CD4-positive, alpha-beta memory T cell (primary cell): ENCODE measurements at places on chromosomes 5 and 9. TPM values are rescaled to one million over a fixed set of nuclear protein-coding genes. Genes with fewer than 3 reads are reported as not detected.

- H3K36me3 ChIP-seq = no peaks in the 10 kb centered on the region
- no peak for DNase-seq
- no peaks in the 10 kb centered on the region for H3K4me1 ChIP-seq
- H3K27me3 ChIP-seq = no peaks in the 10 kb centered on the region
Observed at GRCh38 chr5:74122175-74122574, 496.2 kb downstream of the ARHGEF28 start.

LCN15 gene
- not detected for total RNA-seq

GRCh38 chr5:76816110-76816831 is 2.6 kb upstream of the F2RL1 start:
- H3K4me3 ChIP-seq = no peak overlapping the region
- H3K27ac ChIP-seq = no peak overlapping the region
- DNase-seq = no peak

IFNE gene
- total RNA-seq = not detected

- no peaks in the 10 kb centered on the region for H3K4me1 ChIP-seq
- no peaks in the 10 kb centered on the region for H3K36me3 ChIP-seq
- no peak for DNase-seq
- no peak overlapping the region for H3K27ac ChIP-seq
- no peaks in the 10 kb centered on the region for H3K27me3 ChIP-seq
Observed at GRCh38 chr5:89187883-89188465, 305.0 kb upstream of the MEF2C start.

- H3K4me3 ChIP-seq = no peak overlapping the region
- peaks cover 34% of the 10 kb centered on the region for H3K4me1 ChIP-seq
- no peak for DNase-seq
Observed at GRCh38 chr9:35813434-35814105, 1.3 kb downstream of the HINT2 start.

DNA sequence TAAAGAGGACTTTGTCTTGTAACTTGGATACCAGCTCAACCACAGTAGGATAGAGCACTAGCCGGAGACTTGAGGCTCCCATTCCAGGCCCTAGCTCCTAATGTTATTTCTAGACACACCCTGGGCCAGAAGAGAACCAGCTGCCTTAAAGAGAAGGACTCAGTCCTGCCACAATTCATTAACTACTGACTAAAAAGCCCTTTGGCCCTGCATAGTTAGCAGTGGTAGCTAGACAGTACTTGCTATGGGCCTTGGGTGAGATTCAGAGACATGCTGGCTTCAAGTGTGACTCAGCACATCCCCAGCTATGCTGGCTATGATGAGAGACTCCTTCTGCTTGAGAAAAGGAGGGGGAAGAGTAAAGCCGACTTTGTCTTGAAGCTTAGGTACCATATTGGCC is 47.3 kb downstream of the TMEM167A start:
- H3K4me3 ChIP-seq = no peak overlapping the region
- H3K4me1 ChIP-seq = no peaks in the 10 kb centered on the region
- H3K27ac ChIP-seq = no peak overlapping the region
- H3K27me3 ChIP-seq = no peaks in the 10 kb centered on the region
- DNase-seq = no peak
- H3K36me3 ChIP-seq = no peaks in the 10 kb centered on the region

DNA sequence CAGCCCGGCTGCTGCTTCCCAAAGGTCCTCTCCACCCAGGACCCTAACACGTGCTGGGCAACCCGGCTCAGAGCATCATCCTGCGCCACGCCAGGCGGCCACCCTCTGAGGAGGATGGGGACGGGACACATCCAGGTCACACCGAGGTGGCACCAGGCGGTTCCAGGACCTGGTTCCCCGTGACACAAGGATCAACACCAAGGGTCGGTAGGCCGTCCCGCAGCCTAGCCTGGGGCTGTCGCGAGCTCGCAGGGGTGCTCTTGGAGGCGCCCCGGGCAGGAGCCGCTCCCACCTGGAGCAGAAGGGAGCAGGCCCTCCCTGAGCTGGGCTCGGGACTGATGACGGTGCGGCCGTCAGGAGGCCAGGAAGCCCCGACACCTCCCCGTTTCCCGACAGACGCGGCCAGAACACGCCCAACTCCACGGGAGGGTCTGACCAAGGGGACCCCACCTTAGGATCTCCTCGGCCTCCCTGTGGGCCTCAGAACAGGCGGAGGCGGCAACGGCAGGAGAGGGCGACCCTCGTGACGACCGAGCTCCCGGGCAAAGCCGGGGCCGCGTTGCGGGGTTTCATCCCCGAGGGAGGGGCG is 6.3 kb downstream of the EXD3 start:
- peaks cover 11% of the 10 kb centered on the region for H3K4me1 ChIP-seq
- no peak overlapping the region for H3K4me3 ChIP-seq
- DNase-seq = peak; percentile 9
- no peak overlapping the region for H3K27ac ChIP-seq
- H3K36me3 ChIP-seq = no peaks in the 10 kb centered on the region

GRCh38 chr9:126423142-126423915 is 96.7 kb downstream of the MVB12B start:
- no peak for DNase-seq
- H3K27me3 ChIP-seq = no peaks in the 10 kb centered on the region
- H3K4me3 ChIP-seq = no peak overlapping the region
- H3K4me1 ChIP-seq = peaks cover 12% of the 10 kb centered on the region
- no peak overlapping the region for H3K27ac ChIP-seq
